ENCODE measurements at places on chromosomes 11 and 22.
A peak's percentile ranks its signal among the peaks of the same experiment; 100 is the strongest.

DNA sequence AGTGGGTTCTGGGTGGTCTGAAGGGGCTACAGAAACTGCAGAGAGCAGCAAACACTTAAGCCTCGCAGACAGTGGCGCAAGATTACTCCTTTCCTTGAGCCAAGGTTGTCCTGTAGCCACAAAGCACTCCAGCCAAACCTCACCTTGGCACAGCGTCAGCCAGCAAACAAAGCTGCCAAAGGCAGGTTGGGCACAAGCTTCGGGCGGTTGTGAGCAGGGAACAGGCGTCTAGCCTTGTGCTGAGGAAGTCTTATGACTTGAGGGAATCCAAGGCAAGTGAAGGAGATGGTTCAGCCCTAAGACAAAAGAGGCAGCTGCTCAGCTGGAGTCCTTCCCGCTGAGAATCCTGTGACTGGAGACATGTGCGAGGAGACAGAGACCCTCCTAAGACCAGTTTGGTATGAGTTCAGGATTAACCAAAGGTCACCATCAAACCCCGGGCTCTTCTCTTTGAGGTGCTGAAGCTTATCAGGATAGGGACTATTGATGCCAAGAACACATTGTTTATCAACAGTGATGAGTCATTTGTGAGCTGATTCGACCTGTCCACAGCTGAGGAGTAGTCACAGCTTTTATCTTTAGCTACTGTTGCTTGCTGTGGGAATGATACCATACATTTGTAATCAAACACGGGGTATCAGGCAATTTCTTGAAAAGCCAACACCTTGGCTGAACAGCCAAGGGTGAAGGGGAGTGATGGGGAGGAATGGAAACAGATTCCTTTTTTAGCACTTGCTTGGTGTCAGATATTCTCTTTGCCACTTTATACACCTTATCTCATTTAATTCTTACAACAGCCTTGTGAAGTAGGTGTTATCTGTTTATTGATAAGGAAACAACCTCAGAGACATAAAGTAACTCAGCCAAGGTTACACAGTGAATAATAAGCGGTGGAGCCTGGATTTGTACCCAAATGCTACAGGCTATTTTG, 4.6 kb downstream of the ADM start:
- H3K4me1 ChIP-seq: peaks cover 42% of the 10 kb centered on the region
- H3K36me3 ChIP-seq: peaks cover 15% of the 10 kb centered on the region
- no peaks in the 10 kb centered on the region for H3K27me3 ChIP-seq
- peak; percentile 83 for DNase-seq

DNA sequence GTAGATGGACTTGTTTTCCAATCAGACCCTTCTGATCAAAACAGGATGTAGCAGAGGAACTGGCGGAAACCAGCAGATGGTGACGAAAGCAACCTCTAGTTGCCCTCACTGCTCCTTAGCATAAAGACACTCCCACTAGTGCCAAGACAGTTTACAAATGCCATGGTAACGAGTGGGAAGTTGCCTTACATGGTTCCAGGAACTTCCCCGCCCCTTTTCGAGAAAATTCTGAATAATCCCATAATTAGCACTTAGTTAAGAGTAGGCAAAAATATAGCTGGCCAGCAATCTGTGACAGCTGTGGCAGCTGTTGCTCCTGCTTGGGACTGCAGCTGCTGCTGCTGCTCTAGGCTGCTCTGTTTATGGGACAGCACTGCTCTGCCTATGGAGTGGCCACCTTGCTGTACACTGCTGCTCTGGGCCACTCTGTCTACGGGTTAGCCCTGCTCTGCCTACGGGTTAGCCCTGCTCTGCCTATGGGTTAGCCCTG, 33.4 kb upstream of the SORL1 start:
- H3K27me3 ChIP-seq: no peaks in the 10 kb centered on the region
- peaks cover 8% of the 10 kb centered on the region for H3K4me1 ChIP-seq
- H3K27ac ChIP-seq: no peak overlapping the region
- no peak overlapping the region for H3K4me3 ChIP-seq
- no peaks in the 10 kb centered on the region for H3K36me3 ChIP-seq

DNA sequence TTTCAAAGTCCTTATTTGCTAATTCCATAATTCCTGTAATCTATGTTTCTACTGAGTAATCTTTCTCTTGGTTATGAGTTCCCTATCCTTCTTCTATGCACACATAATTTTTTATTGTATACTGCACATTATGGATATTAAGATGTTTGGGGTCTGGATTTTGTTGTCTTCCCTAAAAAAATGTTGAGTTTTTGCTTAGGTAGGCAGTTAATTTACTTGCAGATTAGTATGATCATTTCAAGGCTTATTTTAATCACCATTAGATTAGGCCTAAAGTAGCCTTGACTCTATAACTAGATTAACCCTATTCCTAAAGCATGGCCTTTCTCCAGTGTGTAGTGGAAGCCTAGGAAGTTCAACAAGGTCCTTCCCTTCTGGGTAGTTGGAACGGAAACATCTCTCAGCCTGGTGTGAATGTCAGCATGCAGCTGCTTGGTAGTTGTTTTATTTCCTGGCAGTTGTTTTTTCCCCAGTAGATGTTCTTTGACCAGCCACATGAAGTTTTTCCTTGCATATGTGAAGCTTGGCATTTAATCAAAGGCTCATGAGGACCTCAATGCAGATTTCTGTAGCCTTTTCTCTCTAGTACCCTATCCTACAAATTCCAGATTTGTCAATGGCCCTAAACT, 419.3 kb upstream of the NARS2 start:
- H3K36me3 ChIP-seq: no peaks in the 10 kb centered on the region
- H3K4me3 ChIP-seq: no peak overlapping the region
- H3K27me3 ChIP-seq: peaks cover 21% of the 10 kb centered on the region
- no peak overlapping the region for H3K27ac ChIP-seq

- no peak for DNase-seq
- no peak overlapping the region for H3K27ac ChIP-seq
- peaks cover 31% of the 10 kb centered on the region for H3K27me3 ChIP-seq
- no peak overlapping the region for H3K4me3 ChIP-seq
- no peaks in the 10 kb centered on the region for H3K36me3 ChIP-seq
Measured at GRCh38 chr11:79381036-79381435, 59.8 kb downstream of the TENM4 start.

DNA sequence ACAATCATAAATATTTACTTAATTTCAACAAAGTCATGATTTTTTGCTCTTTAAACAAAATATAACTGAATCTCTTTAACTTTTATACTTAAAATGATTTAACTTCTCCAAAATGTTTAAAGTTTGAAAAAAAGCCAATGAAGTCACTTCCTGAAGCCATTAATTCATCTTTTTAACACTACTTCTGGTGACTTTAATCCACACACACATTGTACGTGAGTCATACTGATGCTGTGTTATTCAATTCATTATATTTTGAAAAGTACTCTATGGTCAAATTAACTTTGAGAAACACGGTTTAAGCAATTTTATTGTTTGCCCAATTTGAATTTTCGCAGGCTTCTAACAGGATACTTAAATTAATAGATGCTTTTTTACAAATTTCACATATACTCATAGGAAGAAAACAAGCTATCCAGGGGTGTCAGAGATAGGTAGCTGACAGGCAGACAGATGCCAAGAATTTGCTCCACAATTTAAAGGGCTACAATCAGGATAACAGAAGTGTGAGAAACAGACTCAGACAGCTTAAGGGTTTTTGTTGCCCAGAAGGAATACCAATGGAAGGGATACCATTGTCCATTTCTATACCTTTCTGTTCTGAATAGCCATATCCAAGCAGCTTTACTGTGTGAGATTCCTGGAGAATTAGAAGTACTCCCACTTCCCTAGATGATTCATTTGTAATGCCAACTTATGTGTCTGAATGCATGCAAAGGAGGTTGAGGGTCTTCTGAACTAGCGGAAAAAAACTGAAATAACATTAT, 118.4 kb downstream of the RBFOX2 start:
- H3K4me3 ChIP-seq: no peak overlapping the region
- no peaks in the 10 kb centered on the region for H3K27me3 ChIP-seq
- DNase-seq: no peak
- H3K4me1 ChIP-seq: peaks cover 15% of the 10 kb centered on the region
- no peaks in the 10 kb centered on the region for H3K36me3 ChIP-seq

DNA sequence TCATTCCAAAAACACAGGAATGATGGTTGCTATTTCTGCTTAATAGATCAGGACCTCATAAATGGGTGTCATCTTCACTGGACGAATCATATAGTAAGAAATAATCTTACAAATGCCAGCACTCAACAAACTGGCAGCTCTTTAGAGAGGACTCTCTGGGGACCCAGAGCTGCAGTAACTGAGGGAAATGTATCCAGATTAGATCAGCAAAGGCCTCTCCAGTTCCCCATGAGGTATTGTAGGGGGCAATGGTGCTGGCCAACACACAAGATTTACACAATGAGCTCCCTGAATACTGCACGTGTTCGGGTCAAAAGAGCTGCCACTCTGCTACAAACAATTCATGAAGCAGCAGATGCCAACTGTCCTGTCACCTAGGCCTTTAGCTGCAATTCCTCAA, 110.2 kb downstream of the RBFOX2 start:
- peaks cover 19% of the 10 kb centered on the region for H3K4me1 ChIP-seq
- DNase-seq: no peak
- H3K27me3 ChIP-seq: no peaks in the 10 kb centered on the region
- no peak overlapping the region for H3K27ac ChIP-seq
- H3K4me3 ChIP-seq: no peak overlapping the region
- no peaks in the 10 kb centered on the region for H3K36me3 ChIP-seq

DNA sequence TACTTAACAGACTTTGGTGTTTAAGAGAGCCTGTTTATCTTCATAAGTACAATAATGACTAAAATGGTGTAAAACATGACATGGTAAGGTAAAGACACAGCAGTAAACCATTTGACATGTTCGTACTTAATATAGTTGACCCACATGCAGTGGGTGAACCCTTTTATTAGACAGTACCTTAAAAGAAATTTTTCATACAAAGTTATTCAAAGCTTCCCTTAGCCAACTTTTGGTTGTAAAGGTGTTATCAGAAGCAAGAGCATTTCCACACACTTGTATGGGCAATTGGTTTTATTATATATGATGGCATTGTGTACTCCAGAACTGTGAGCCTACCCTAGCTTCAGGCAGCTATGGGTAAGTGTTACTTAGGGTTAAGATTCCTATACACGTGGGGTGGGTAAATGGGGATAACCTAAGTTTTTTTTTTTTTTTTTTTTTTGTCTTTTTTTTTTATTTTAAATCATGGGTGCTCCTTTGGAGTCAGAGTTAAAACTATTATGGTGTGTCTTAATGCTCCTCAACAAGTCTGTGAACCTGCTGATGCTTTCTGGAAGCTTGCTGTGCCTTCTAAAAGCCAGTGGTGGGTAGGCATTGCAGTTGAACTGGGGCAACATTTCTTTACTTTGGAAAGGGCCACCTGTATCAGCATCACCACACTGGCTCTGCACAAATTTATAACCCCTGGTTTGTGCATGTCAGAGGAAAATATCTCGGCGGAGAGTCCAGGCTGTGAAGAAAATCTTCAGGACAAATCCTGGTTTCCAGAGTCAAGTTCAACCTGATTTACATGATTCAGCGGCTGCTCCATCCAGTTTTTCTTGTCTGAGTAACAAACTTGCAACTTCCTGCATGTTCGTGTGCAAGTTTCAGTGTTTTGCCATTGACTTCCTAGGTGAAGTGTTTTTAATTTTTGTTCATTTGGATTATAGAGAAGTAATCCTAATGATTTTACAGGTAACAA, 3.3 kb downstream of the PCF11 start:
- H3K4me1 ChIP-seq: peaks cover 5% of the 10 kb centered on the region
- no peaks in the 10 kb centered on the region for H3K27me3 ChIP-seq
- DNase-seq: no peak

GRCh38 chr11:19437760-19438159, 197.0 kb upstream of the E2F8 start:
- peaks cover 78% of the 10 kb centered on the region for H3K27me3 ChIP-seq
- no peaks in the 10 kb centered on the region for H3K36me3 ChIP-seq
- no peak overlapping the region for H3K4me3 ChIP-seq
- DNase-seq: no peak

DNA sequence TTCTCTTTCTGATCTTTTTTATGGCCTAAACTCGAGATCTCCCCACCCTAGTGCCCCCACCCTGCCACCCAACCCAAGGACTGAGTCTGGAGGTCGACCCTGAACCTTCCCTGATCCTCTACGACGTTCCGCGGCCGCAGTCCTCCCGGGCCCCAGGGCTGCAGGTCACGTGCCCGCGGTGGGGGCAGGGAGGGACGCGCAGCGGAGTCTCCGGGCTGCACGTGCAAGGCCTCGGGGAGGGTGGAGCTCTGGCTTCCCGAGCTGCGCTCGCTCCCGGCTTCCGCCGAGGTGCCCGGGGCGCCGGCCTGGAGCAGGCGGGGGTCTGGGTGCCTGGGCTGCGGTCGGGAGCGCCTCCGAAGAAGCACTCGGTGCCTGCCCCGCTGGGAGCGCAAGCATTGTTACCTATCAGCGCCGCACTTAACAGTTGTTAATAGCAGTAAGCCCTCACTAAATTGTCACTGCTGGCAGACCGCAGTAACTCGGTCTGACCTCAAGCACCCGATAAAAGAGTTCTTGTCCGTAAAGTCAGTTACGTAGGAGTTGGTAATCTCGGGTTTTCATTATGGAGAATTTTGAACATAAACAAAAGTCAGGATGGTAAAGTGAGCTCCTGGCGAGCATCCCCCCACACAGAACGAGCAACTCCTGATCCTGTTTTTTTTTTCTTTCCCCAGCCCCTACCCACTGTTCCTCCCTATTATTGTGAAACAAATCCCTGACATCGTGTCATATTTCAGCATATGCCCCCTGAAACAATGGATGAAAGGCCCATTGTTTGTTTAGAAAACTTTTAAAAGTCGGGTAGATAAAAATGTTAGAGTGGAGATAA, 69.7 kb upstream of the EP300 start:
- H3K36me3 ChIP-seq: no peaks in the 10 kb centered on the region
- peak; percentile 69 for DNase-seq
- H3K27ac ChIP-seq: peak overlapping the region; percentile 100
- H3K4me1 ChIP-seq: peaks cover 23% of the 10 kb centered on the region
- H3K27me3 ChIP-seq: no peaks in the 10 kb centered on the region

- H3K36me3 ChIP-seq: no peaks in the 10 kb centered on the region
- no peak overlapping the region for H3K27ac ChIP-seq
- DNase-seq: no peak
- H3K4me3 ChIP-seq: no peak overlapping the region
Measured at GRCh38 chr11:120771551-120772060, 252.3 kb upstream of the TBCEL start.

DNA sequence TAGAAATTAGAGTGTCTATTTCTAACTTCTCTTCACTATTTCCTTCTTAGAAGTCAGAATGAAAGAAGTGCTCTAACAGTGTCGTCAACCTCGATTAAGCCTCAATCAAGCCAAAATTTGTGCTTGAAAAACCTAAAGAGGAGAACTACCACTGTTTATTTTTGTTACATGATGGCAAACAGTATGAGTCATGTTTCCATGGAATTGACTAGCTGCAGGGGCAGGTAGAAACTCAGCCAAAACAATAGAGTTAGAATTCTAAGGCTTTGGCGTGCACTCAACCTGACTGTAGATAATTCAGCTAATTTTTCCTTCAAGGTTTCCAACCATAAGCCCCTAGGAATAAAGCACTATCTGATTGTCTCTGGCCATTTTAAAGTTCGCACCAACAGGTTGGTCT, 415.9 kb downstream of the ETS1 start:
- DNase-seq: no peak
- no peak overlapping the region for H3K4me3 ChIP-seq
- H3K36me3 ChIP-seq: no peaks in the 10 kb centered on the region
- H3K4me1 ChIP-seq: no peaks in the 10 kb centered on the region
- no peak overlapping the region for H3K27ac ChIP-seq

GRCh38 chr11:46951864-46952263, 15.3 kb downstream of the CSTPP1 start:
- no peak for DNase-seq
- H3K4me3 ChIP-seq: no peak overlapping the region
- H3K4me1 ChIP-seq: no peaks in the 10 kb centered on the region

- no peaks in the 10 kb centered on the region for H3K36me3 ChIP-seq
- H3K4me3 ChIP-seq: no peak overlapping the region
- DNase-seq: no peak
- peaks cover 5% of the 10 kb centered on the region for H3K4me1 ChIP-seq
- no peaks in the 10 kb centered on the region for H3K27me3 ChIP-seq
Measured at GRCh38 chr22:32044477-32044876, 1.4 kb downstream of the SLC5A1 start.
